ENCODE measurements at places on chromosomes 7 and 10.

GRCh38 chr10:64067009-64067606 is 545.9 kb downstream of the REEP3 start:
- DNase-seq = no peak

DNA sequence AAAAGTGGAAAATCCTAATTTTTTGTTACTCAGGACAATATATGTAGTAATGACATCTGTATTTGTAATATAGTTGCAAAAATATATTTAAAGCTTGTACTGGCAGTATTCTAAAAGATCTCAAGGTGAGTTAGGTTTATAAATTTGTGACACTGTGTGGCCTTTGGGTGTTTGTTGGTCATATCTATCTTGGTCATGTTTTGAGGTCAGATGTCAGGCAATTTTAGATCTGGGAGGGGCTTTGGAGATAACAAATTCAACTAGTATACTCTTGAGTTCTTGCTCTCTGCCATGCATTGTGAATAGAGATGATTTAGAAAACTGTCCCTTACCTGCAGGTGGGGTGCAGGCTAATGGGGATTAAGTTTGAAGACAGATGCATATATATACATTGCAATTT is 3.1 kb downstream of the TBC1D12 start:
- no peak for DNase-seq

- no peak for DNase-seq
Observed at GRCh38 chr10:132666705-132667341, 119.1 kb downstream of the NKX6-2 start.

DNA sequence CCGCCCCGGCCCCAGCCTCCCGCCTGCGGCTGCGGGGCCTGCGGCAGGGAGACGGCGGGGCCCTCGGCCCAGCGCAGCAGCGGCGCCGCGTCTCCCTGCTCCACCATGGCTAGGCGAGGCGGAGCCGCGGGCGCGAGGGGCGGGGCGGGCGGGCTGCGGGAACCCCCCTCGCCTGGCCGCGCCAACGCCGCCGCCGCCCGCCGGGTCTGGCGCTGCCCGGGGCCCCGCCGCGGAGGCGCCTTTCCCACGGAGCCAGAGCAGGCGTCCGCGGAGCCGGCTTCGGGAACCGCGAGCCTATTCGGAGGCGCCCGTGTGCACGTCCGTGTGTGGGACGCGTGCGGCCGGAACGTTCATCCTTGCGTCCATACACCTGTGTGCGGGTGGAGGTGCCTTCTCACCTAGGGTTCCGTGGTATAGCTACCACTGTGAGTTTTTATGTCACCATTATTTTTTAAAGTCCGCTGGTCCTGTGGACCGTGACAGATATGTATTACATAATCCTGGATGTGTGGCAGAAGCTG is at the start of gene DENND11:
TSS of gene DENND11 (minus strand) at position 120 of the 521 bp plus-strand sequence. CDS start at position 107, 13 bp downstream.
- DNase-seq = no peak

DNA sequence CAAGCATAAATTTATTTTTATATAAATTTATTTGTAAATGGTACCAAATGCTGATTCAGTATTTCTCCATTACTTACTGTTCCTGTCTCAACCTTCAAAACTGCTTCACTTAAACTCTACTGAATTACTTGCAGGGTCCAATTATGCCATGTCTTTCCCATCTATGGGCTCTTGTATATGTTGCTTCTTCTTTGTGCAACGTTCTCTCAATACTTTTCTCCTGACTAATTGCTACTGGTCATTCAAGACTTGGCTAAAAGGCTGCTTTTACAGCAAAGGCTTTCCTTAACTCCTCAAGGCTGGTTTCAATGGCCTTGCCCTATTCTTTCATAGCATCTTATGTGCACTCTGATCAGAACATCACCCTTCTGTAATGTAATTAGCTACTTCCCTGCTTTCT is 67.9 kb downstream of the RNLS start:
- no peak for DNase-seq
